ENCODE measurements at places on chromosomes 12 and 14.

- no peak for DNase-seq
Measured at GRCh38 chr14:72742118-72742837, 151.6 kb downstream of the DPF3 start.

DNA sequence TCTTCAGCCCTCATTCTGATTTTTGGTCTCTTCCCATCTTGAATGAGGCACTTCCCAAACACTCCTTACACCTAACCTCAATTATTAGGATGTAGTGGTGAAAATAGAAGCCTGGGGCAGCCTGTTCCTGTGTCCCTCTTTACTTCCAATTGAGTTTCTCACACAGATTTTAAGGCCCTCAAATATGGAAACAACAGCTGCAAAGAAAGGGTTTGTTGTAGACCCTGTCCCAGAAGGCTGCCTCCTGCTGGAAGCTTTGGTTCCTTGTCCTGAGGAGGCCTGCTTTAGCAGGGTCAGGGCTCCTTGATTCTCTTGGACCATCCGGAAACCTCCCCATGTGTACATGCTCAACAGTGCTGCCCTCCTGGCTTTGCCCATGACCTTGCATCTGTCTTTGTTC is 101.3 kb downstream of the TGFB3 start:
- DNase-seq: no peak

DNA sequence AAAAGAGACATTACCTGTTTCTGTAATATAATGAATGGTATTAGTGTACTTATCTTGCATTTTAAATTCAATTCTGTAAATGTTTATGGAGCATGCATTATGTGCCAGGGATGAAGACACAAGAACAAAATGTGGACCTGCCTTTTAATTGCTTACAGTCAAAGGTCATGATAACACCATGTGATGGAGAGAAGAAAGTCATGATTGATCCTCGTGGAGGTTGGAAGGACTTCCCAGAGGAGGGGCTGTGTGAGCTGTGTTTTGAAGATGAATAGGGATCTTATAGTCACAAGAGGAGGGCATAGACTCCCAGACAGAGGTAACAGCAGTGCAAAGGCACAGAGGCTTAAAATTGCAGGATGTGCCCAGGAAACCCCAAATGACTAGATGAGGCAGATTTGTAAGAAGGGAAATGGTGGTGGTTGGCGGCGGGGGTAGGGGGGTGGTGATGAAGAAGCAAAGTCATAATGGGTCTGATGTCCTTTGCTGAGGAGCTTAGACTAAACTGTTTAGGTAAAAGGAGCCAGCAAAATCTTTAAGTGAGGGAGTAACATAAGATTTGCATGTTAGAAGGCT is 151.5 kb downstream of the PRKCH start:
- DNase-seq: peak; percentile 49

DNA sequence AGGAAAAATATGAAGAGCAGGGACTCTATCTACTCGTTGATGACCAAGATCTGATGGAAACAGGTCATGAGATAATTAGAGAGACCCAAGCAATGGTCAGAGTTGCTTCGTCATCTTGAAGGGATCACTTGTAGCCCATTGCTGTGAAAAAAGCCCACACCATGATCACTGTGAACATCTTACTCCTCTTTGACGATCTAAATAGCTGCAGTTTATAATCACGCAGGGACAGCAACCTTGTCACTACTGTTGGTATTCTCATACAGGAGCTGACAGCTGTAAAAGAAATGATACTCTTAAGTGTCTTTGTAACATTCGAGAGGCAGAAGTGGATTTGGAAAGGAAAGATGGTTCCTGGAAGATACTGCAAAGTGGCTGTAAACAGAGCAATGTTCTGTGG is 33.7 kb upstream of the RERGL start:
- DNase-seq: no peak

DNA sequence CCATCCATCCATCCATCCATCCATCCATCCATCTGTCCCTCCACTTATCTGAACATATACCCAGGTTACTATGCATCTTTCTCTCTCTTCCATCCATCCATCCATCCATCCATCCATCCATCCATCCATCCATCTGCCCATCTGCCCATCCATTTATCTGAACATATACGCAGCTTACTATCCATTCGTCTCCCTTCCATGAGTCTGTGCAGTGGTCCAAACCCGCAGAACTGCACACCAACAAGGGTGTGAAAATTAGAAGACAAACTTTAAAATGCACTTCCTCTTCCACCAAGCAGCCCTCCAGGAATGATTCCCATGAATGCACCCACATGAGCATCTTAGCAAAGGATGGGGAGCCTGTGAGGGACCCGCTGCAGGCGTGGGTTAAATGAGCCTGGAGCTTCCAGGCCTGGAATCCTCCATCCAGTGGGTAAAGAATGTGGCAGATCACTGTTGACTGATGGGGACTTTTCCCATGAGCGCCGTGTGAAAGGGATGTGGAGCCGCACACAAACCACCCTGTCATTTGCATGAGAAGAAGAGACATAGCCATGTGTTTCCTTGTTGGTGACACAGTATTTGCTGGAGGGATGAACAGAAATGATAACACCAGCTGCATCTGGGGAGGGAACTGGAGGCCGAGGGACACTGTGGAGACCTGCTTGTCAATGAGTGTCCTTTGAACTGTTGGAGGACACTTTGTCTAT is 376.6 kb downstream of the ADGRD1 start:
- DNase-seq: no peak

DNA sequence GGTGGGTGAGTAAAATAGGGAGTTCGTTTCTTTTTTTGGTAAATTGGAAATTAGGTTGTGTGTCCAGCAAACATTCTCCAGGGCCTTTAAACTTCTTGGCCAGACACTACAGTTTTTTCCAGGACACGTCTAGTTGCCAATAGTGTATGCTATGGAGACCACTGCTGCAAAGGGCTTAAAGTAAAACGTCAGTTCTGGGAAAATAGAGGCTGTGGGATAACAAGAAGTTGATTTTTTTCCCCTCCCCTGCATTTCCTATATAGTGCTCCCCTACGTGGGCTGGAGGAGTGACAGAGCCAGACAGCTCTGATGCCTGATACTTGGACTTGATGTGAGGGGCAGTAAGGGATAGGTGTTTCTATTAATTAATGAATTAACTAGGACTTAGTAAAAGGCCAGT is 2.4 kb downstream of the ACVR1B start:
- DNase-seq: no peak

DNA sequence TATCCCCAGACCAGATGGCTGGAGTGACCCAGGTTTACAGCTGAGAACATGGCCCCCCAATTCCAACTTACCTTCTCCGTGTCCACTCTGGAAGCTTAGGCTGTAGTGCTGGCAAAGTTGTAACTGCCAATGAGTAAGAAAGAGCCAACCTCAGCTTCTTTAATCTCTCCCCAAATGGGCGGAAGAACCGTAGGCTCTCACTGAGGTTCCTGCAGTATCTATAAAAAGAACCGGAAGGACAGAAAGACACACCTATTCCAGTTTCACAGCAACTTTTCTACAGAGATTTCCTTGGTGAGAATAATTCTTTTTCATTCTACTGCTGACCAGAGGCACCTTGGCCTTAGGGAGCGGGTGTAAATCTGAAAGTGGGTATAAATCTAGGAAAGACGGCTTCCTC is at the start of gene GPRC5D:
Gene GPRC5D (minus strand): TSS at position 135 of the 400 bp plus-strand sequence. CDS start 1,786 bp downstream, outside the sequence.
- no peak for DNase-seq

DNA sequence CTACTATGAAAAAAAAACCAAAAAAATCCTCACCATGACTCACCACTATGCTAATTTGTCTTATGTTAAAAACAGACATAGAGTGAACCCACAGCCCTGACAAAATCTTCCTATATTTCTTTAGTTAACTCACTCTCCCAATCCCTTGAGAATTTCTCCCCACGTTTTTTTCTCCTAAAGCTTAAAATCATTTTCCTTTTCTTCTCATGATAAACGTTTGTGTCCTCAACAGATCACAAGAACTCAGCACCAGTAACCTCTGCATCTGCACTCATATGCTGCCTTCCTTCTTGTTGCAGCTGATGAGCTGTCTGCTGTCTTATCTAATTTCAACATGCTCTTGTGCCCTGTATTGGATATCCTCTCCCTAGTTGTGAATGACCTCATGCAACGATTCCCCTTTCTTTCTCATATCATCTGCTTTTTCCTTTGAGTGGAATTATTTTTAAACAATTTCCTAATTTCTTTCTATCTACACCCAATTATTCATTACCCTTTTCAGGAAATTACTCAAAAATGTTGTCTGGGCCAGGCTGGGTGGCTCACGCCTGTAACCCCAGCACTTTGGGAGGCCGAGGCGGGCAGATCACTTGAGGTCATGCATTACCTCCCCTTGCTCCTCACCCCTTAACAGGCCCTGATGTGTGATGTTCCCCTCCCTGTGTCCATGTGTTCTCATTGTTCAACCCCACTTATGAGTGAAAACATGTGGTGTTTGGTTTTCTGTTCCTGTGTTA is 427.5 kb upstream of the MGAT4C start:
- DNase-seq: peak; percentile 39

- peak; percentile 42 for DNase-seq
Measured at GRCh38 chr12:111298582-111299436, 70.1 kb downstream of the PHETA1 start.

GRCh38 chr14:89267163-89267562 is 149.9 kb downstream of the FOXN3 start:
- no peak for DNase-seq

DNA sequence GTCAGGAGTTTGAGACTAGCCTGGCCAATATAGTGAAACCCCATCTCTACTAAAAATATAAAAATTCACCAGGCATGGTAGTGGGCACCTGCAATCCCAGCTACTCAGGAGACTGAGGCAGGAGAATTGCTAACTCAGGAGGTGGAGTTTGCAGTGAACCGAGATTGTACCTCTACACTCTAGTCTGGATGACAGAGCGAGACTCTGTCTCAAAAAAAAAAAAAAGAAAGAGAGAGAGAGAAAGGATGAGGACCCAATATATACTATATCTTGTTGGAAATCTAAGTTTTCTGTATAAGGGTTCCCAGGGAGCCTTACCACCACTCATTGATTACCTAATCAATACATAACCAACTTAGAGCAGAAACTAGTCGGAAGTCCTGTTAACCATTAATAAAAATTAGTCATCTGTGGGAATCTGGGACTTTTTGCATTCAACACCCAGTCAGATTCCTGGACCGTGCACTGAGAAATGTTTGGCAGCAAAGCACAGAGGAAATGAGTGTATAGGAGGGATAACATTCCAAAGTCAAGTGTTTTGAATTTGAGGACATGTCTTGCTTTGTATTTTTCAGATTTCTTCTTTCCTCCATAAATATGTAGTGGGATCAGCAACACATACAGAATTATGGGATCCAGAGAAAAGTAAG is 44.8 kb upstream of the NR2C1 start:
- DNase-seq: peak; percentile 89

DNA sequence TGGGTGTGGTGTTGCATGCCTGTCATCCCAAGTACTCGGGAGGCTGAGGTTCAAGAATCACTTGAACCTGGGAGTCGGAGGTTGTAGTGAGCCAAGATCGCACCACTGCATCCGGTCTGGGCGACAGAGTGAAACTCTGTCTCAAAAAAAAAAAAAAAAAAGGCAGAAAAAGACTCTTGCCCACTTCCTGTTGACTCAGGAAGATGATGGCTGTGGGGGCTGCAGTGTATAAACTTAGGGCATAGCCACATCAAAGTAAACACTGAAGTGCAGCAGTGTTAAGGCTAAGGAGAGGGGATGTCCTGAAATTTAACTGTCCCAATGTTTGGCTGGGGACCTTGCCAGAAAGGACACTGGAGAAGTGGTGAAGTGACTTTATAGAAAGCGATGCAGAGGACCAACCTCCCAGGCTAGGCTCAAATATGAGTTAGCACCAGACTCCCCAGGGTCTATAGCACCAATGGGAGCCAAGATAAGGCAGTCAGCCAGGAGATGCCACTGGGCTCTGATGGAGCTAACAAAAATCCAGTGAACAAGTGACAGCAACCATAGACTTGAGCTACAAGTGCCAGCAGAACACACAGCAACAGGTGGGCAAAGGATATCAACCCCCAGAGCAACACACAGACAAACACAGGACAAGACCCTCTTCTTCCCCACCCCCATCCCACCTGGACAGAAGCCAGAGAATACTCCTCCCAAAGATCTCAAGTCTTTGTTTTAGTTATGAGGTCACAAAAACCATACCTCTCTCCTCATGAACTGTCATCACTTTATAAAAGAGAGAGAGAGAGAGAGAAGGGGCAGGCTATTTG is 28.0 kb downstream of the NELL2 start:
- DNase-seq: no peak

GRCh38 chr12:75177997-75178396 is 31.6 kb downstream of the KCNC2 start:
- peak; percentile 92 for DNase-seq

- DNase-seq: no peak
Measured at GRCh38 chr12:82952946-82953345, 266.2 kb downstream of the TMTC2 start.

GRCh38 chr12:106249411-106250135 is 1.8 kb upstream of the CKAP4 start:
- DNase-seq: no peak
